ENCODE measurements at places on chromosomes 3 and 15. TPM values are rescaled to one million over a fixed set of nuclear protein-coding genes. Genes with fewer than 3 reads are reported as not detected.

DNA sequence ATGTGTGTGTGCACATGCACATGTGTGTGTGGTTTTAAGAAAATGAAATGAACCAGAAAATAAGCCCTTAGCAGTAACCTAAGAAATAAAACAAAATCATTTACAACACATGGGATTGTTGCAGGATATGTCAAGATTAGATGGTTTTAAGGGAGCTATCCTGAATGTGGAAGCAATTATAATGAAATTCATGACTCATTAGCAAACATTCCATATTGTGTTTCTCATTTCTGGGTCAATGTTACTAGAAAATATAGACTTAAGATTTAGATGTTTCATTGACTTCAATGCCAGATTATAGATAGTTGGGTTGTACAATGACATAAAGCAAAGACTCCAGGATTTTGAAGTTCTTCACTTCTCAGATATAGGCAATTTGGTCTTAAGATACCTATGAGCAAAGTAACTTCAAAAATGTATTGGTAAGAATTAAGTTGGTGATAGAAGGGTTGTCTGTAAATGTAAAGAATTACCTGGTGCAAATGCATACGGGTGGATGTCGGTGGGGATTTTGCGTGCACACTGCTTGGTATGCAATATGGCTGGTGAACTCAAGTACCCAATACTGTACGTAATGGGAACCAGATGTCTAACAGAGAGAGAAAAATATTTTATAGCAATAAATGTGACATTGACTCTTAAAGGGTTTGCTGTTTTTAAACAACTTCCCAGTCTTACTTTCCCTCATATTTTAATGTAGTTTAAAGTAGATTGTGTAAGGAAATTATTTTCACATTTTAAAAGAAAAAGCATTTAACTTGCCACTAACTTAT is 53.9 kb upstream of the NR2F2 start:
- H3K27me3 ChIP-seq, result peaks cover 2% of the 10 kb centered on the region
- no peak for DNase-seq
- no peaks in the 10 kb centered on the region for H3K4me1 ChIP-seq
- H3K36me3 ChIP-seq, result peaks cover 2% of the 10 kb centered on the region

- DNase-seq, result no peak
- H3K27ac ChIP-seq, result no peak overlapping the region
- peaks cover 12% of the 10 kb centered on the region for H3K4me1 ChIP-seq
Measured at GRCh38 chr3:30440880-30441279, 165.5 kb upstream of the TGFBR2 start.

DNA sequence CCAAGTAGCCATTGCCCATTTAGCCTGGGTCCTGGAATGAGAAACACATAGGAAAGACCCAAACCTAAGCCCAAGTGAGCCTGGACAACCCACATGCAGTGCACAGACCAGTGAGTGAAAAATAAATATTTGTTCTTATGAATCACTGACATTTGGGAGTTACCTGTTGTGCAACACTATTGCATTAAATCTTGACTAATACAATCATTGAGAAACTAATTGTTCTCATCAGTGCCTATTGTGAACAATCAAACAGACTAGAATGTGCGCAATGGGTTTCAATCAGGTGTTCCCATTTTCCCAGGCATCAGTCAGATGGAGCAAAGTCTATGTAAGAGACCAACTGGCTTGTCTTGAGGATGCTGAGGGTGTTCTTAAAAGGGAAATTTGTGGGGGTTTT is 54.7 kb upstream of the CNOT10 start:
- no peaks in the 10 kb centered on the region for H3K36me3 ChIP-seq
- H3K4me3 ChIP-seq, result no peak overlapping the region
- no peaks in the 10 kb centered on the region for H3K27me3 ChIP-seq
- DNase-seq, result no peak
- H3K4me1 ChIP-seq, result no peaks in the 10 kb centered on the region

CKMT1A gene
- total RNA-seq, result not detected

GABRB3 gene
- total RNA-seq, result not detected

Measured in naive thymus-derived CD8-positive, alpha-beta T cell (primary cell).